ENCODE measurements at places on chromosomes 4 and X.

DNA sequence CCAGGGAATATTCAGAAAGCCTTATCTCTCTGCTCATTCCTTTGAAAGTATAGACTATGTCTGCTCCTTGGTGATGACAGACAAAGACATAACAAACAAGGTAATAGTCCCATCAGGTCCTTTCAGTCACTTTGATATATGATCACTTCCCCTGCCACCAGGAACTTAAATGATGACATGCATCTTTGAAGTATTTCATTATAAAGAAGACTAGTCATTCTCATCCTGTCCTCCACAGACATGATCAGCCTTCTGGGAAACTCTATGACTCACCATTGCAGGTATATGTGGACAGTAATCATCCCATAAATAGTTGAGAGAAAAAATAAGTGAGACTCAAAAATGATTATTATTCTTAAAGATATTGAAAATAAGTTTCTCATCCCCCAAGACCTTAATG, 117.5 kb upstream of the VCX2 start:
- no peak for DNase-seq

DNA sequence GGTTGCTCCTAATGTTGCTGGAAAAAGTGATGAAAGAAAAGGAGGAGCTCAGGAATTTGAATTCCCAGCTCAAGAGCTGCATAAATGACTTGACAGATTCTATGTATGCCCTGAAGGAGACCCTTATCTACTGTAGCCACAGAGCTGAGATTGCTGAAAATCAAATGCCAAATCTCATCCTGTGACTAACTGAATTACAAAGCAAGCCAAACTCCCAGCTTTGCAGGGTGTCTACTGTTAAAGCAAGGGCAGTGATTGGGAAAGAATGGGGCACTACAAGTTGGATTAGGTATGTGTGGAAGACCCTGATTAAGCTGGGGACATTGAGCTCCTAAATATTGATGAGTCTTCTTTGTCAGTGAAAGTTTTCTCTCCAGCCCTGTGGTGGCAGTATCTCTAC, 20.8 kb upstream of the SMIM9 start:
- DNase-seq, result no peak

DNA sequence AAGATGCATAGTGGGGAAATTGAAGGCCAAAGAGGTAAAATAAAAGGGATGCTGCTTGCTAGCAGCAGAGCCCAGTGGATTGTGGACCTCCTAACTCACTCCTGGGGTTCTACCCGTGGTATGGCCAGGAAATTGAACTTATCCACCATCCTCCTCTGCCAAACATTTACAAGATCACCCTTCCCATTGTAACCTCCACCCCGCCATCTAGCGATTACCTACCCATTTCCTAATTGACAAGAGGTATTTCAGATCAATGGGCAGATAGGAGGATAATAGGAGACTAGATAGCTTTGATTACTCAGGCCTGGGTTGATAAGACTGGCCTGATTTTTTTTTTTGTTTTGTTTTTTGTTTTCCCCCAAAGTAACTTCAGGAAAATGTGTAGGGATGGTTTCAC, 67.8 kb downstream of the REPS2 start:
- DNase-seq, result no peak

DNA sequence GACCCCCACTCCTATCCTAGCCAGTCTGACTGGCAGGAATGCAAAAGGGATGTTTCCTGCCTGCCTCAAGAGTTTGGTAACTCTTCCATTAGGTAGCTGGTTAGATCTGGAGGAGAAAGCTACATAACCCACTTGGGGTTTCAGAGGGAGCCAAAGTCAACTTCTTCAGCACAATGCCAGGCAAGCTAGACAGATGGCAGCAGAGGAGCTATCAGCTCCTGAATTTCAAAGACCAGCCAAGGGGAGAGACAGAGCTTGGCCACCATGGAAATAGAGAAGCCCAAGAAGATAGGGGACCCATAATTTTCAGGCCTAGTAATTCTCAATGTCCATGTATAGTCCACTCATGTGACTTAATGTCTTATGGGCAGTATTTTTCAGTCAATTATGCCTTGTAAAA, 56.4 kb downstream of the PGRMC1 start:
- no peak for DNase-seq

GRCh38 chrX:13151828-13152517, 107.6 kb upstream of the FAM9C start:
- DNase-seq, result no peak

Data from vagina (tissue), 2 donors.